ENCODE measurements at places on chromosomes 11 and 22.

DNA sequence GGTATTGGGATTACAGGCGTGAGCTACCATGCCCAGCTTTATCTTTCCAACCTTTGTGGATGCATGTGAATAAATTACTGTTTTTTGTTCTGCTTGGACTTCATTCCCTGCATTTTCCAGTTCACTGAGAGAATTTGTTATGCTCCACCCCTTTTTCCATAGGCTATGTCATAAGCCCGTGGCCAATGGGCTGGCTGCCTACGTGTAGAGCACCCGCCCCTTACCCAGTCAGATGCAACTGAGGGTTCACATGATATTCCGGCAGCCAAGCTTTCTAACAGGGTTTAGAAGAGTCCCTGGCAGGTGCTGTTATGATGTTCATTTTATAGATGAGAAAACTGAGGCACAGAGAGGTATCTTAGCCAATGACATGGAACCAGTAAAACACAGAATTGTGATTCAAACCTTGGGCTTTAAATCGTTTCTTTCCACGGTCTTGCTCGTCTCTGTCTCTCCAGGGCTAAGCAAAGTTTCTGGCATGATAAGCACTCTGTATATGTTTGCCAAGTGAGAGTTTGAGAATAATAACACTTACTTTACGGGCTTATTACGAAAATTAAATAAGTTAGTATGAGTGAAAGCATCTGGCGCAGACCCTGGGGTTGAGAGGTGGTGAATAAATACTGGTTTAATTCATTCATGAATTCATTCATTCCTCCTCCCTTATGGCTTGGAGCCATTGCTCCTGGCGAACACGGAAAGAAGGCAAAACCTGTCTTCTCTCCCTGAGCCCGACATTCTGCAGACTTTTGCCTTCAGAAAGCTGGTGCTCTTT lies 42.4 kb upstream of the RASD2 start:
- DNase-seq = no peak

- no peak for DNase-seq
Measured at GRCh38 chr11:72048766-72049460, 31.4 kb downstream of the NUMA1 start.

DNA sequence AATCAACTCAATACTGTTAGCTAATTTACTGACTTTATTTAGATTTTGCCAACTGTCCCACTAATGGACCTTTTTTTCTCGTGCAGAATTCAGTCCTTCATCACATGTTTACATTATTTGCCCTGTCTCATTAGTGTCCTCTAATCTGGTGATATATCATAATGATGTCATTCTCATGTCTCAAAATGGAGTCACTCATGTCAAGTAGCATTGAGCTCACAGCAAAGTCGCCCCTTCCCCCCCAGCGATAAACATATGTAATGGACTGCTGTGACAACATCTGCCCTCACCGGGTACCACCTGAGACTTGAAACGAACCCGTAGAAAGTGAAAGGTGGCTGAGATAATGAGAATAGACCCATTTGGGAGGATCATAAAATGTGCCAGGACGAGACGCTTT lies 37.6 kb downstream of the HIPK3 start:
- no peak for DNase-seq

GRCh38 chr11:86161336-86161735 lies 83.2 kb upstream of the EED start:
- no peak for DNase-seq

DNA sequence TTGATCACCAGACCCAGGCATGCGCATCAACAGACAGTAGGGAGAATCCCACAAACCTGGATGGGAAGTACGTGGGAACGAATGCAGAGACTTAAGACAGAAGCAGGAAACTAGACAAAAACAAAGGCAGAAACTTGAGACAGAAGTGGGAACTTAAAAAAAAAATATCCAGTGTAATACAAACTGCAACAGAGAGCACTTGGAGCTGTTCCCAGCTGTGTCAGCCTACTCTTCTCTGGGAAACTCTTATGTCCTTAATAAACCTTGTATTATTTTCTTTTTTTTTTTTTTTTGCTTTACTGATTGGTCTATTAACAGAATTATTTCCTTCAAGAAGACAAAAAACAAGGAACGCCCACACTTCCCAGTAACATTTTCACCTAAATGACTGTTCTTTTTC lies 1818.1 kb upstream of the RAG2 start:
- DNase-seq = no peak

GRCh38 chr11:60125956-60126585 lies 37.6 kb downstream of the MS4A2 start:
- no peak for DNase-seq

DNA sequence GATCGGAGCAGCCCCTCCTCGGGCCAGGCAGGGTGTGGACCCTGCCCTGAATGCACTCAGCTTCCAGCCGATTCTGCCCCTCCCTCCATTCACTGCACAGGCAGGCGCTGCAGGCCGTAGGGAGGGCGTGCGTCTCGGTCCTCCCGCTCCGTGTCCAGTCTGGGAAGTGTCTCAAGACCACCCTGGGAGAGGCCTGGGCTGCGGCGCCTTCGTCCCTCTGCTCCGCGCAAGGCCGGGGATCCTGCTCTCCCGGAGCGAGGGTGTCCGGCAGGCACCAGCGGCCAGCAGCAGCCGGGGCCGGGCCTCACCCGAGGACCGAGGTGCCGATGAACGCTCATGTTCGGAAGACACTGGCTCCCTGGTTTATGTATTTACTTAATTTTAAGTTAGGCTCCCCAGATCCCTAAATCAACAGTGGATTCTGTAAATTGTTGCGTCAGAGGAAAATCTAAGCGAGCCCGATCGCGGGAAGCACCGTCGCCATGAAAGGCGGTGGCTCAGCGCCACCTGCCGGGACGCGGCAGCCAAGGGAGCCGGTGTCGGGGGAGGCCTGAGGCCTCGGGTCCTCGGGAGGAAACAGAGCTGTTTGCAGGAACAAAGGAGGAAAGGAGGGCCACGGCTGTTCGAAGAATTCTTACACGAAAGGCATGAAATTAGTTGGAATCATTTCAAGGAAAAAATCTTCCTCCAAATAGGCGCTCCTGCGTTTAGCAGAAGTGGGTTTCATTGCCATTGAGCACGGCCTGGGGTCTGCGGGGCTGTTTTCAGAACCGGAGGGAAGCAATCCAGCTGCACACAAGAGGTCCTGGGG lies 195.3 kb downstream of the BRD1 start:
- no peak for DNase-seq

GRCh38 chr22:43188829-43189545 lies 2.1 kb upstream of the TTLL12 start:
- DNase-seq = no peak

- DNase-seq = no peak
Measured at GRCh38 chr11:91742155-91742554, 482.5 kb upstream of the FAT3 start.

- no peak for DNase-seq
Measured at GRCh38 chr11:111835665-111836064, 35.7 kb downstream of the ALG9 start.

DNA sequence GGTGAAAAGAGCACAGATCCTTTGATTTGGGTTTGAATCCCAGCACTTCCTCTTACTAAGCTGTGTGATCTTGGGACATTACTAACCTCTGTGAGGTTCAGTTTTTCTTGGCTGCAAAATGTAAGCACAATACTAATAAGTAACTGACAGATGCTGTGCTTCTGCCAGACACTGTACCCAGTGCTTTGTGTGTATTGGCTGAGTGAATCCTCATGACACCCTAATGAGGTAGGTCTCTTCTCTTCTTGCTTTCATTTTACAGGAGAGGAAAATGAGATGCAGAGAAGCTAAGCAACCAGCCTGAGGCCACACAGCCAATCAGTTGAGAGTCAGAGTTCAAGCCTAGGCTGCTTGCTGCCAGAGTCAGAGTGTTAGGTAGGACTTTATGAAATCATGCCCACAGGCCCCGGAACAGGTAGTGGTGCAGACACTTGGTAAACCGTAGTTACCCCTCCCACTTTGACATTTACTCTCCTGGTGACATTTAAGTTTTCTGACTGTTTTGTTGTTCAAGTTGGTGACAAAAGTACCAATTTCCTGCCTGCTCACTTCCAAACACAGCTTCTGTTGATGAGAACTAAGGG lies 21.2 kb downstream of the PTPRJ start:
- no peak for DNase-seq

DNA sequence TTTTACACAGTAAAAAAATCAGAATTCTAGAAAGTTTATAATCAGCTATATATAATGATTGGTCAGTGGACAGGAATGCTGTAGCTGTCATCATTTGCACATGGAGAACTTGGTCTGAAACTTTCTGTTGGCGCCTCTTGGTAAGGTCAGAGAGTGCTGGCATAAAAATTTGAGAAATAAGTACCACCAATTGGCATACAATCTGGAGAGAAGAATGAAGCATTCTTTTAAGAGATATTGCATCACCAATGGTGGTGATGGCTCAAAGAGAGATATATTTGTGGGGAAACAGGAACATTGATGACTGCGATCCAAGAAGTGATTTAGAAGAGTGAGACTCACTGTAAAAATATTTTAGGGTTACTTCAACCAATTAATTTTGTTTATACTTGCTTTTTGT lies 19.8 kb upstream of the OOSP1 start:
- no peak for DNase-seq

DNA sequence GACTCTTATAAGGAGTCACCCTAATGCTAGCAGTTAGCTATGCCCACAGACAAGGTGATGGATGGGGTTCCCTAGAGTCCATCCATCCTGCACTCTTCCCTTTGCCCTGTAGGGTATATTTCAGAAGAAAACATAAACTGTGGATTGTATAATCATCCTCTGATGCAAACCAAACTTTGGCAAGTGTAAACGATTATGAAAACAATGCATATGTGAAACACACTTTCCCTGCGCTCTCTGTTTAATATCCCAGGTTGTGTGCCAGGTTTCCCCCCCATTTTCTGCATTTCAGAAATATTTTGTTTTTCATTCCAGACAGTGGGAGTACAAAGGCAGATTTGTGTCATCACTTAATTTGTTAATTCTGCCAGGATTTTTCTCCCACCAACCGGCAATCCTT lies 110.0 kb downstream of the LDLRAD3 start:
- DNase-seq = no peak

GRCh38 chr22:49983148-49984042 lies 22.8 kb downstream of the PIM3 start:
- no peak for DNase-seq

DNA sequence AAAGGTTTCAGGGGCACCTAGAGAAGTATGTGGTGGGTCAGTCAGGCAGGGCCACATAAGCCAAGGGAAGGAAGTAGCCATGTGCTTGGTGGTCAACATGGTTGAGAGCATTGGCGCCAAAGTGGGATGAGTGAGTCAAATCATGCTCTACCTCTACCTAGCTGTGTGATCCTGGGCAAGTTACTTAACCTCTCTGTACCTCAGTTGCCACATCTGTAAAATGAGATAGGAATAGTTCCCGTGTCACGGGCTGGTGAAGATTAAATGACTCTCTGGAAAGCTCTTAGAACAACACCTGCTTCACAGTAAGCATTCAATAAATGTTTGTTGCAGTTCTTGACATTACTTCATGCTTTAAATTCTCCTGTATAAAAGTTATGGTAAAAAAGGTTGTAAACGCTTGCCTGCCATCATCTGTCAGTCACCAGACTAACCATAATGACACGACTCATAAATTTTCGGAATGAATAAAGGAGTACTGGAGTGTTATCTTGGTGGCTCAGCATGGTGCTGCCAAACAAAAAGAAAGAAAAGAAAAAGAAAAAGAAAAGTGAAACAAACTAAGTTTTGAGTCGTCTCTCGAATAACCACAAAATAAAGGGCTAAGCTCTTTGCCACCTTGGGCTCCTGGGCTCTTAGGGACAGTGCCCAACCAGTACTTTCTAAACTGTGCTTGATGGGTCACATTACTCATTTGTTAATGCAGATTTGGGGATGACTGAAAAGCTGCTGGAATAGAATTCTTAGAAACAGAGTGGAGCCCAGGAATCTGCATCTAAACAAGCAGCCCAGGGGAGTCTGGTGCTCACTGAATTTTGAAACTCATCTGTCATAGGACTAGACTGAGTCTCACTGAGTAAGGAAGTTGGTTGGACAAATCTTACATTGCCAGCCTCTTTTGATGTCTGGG lies 107.6 kb downstream of the LDLRAD3 start:
- DNase-seq = no peak
